ENCODE measurements at places on chromosomes 3 and 15. TPM values are rescaled to one million over a fixed set of nuclear protein-coding genes. Genes with fewer than 3 reads are reported as not detected.

- no peak for DNase-seq
- H3K4me3 ChIP-seq, result no peak overlapping the region
- no peak overlapping the region for H3K27ac ChIP-seq
- H3K4me1 ChIP-seq, result no peaks in the 10 kb centered on the region
- no peaks in the 10 kb centered on the region for H3K36me3 ChIP-seq
Observed at GRCh38 chr15:53739651-53740050, 19.8 kb downstream of the WDR72 start.

- H3K27me3 ChIP-seq, result peaks cover 28% of the 10 kb centered on the region
- no peaks in the 10 kb centered on the region for H3K4me1 ChIP-seq
- no peak for DNase-seq
- H3K36me3 ChIP-seq, result no peaks in the 10 kb centered on the region
Observed at GRCh38 chr3:14847613-14848541, 29.1 kb downstream of the FGD5 start.

DNA sequence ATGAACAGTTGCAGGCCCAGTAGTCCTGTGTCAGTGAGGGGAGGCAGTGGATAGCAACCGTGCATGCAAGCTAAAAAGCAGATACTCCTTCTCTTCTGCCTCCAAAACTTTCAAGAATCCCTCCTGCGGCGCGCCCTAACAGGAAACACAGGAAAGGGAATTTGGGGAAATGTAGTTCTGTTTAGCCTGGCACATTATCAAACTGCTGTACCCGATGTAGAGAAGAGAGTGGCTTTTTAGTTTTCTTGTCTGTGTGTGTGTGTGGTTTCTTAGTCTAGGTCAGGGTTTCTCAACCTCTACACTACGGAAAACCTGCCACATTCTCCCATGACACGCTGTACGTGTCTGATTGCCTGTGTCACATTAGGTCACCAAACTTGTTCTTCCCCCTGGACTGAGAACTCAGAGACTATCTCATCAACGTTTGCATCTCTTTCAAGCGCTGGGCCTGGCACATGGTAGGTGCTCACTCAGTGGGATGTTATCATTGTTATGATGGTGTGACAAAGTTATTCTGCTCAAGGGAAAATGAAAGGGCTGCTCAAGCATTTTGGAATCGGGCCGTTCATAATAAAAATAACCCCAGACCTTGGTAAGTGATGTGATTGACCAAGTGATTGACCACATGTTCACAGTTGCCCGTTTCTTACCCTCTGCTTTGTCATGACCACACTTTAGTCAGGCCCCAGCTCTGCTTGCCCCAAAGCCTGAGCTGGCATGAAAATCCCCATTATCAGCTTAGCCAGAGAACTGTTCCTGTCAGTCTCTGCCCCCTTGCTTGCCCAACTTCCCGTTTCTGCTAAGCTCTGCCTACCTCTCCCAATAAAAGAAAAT, 33.2 kb downstream of the TM4SF4 start:
- H3K4me1 ChIP-seq, result peaks cover 15% of the 10 kb centered on the region
- DNase-seq, result no peak
- H3K4me3 ChIP-seq, result no peak overlapping the region

GRCh38 chr3:155956508-155957411, 86.3 kb downstream of the GMPS start:
- H3K27ac ChIP-seq, result no peak overlapping the region
- no peak overlapping the region for H3K4me3 ChIP-seq
- no peaks in the 10 kb centered on the region for H3K36me3 ChIP-seq
- H3K4me1 ChIP-seq, result peaks cover 3% of the 10 kb centered on the region
- no peak for DNase-seq

ZIC1 gene
- not detected for total RNA-seq
